CD8-positive, alpha-beta memory T cell (primary cell): ENCODE measurements at places on chromosomes 3 and 15. TPM values are rescaled to one million over a fixed set of nuclear protein-coding genes. Genes with fewer than 3 reads are reported as not detected.

CLRN1 gene
- not detected for total RNA-seq

FURIN gene
- total RNA-seq: 124 TPM

CLDN16 gene
- not detected for total RNA-seq

CCR4 gene
- 113 TPM for total RNA-seq

WDR72 gene
- total RNA-seq: not detected

BCL2A1 gene
- 56.8 TPM for total RNA-seq

CADM2 gene
- 0.22 TPM for total RNA-seq

BNC1 gene
- total RNA-seq: not detected

C2CD4A gene
- total RNA-seq: 0.13 TPM

DAZL gene
- total RNA-seq: 0.18 TPM

MOBP gene
- not detected for total RNA-seq

CLDN18 gene
- total RNA-seq: not detected

SAMD7 gene
- total RNA-seq: not detected

SLC12A1 gene
- not detected for total RNA-seq

EIF2B5 gene
- 83.9 TPM for total RNA-seq

COLQ gene
- total RNA-seq: 1.1 TPM

XCR1 gene
- total RNA-seq: not detected

SYNPR gene
- total RNA-seq: not detected

SLC9C1 gene
- not detected for total RNA-seq

EXD1 gene
- total RNA-seq: not detected

TIPIN gene
- 63.7 TPM for total RNA-seq

MITF gene
- total RNA-seq: 0.81 TPM

KBTBD12 gene
- total RNA-seq: not detected

VIPR1 gene
- 5.9 TPM for total RNA-seq

CNOT10 gene
- total RNA-seq: 54.9 TPM

GXYLT2 gene
- total RNA-seq: not detected

OR5K2 gene
- total RNA-seq: not detected

EIF1B gene
- 76.4 TPM for total RNA-seq

SERPINI2 gene
- total RNA-seq: not detected

LINGO1 gene
- not detected for total RNA-seq

GOLGA8K gene
- total RNA-seq: not detected

CPLX3 gene
- total RNA-seq: not detected

LRRC31 gene
- total RNA-seq: not detected

WDR49 gene
- total RNA-seq: 0.35 TPM

POLQ gene
- total RNA-seq: 12.4 TPM

ITIH3 gene
- not detected for total RNA-seq

FSIP1 gene
- 0.63 TPM for total RNA-seq

LRRC2 gene
- 0.04 TPM for total RNA-seq

ISLR gene
- total RNA-seq: not detected

PLCL2 gene
- total RNA-seq: 22.8 TPM

PRR20G gene
- not detected for total RNA-seq

PLS1 gene
- 4.1 TPM for total RNA-seq

PSTPIP1 gene
- total RNA-seq: 127 TPM

DLL4 gene
- total RNA-seq: not detected

GLDN gene
- not detected for total RNA-seq

GPX1 gene
- total RNA-seq: 223 TPM

OXSR1 gene
- total RNA-seq: 60.0 TPM

ERICH6 gene
- total RNA-seq: 0.39 TPM

LRTM1 gene
- not detected for total RNA-seq

ZPLD1 gene
- total RNA-seq: not detected

POPDC2 gene
- total RNA-seq: 2.2 TPM

SLC33A1 gene
- total RNA-seq: 22.8 TPM

SIDT1 gene
- 14.8 TPM for total RNA-seq
